Omental fat pad (tissue), 4 donors: ENCODE measurements at places on chromosomes 6 and 20.

DNA sequence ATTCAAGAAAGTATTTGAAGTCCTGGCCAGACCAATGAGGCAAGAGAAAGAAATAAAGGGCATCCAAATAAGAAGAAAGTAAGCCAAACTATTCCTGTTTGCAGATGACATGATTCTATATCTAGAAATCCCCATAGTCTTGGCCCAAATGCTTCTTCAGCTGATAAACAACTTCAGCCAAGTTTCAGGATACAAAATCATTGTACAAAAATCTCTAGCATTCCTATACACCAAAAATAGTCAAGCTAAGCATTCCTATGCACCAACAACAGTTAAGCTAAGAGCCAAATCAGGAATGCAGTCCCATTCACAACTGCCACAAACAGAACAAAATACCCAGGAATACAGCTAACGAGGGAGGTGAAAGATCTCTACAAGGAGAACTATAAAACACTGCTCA lies 60.1 kb upstream of the PHIP start:
- no peak for DNase-seq

- no peak for DNase-seq
Observed at GRCh38 chr20:34305333-34306230, 2.4 kb upstream of the AHCY start.

DNA sequence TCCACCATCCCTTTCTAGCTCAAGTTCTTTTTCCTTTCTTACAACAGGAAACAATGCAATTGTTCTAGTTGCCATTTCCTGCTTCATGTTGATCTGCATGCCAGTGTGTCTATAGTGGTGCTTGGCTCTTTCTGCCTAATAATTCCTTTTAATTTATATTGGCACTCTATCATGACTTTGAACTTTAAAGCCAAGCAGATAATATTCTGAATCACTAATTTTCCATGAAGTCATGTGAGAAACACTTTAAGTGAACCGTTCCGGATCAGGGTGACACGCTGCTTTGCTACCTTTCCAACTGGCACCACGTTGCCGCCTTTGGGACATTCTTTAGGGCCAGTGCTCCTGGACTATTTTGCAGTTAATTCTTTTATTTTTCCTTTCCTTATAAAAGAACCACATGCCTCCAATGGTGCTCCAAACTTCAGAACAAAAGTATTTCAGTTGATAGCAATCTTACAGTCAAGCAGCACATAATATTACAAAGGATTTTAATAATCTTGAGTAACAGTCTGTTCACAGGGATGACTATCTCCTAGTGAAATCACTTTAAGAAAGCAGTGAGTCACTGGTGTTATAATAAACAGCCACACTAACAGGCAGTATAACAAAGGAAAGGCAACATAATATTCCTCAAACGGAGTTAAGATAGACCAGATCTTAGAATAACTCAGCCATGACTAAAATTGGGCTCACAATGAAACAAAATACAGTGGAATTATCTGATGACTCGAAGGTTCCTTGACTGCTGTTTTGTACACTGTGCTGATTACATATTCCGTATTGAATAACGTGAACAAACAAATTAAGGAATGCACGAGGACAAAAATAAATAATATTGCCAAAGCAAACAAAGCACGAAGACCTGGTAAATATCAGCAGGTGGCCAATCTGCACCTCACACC lies 19.0 kb upstream of the BLOC1S5 start:
- no peak for DNase-seq

DNA sequence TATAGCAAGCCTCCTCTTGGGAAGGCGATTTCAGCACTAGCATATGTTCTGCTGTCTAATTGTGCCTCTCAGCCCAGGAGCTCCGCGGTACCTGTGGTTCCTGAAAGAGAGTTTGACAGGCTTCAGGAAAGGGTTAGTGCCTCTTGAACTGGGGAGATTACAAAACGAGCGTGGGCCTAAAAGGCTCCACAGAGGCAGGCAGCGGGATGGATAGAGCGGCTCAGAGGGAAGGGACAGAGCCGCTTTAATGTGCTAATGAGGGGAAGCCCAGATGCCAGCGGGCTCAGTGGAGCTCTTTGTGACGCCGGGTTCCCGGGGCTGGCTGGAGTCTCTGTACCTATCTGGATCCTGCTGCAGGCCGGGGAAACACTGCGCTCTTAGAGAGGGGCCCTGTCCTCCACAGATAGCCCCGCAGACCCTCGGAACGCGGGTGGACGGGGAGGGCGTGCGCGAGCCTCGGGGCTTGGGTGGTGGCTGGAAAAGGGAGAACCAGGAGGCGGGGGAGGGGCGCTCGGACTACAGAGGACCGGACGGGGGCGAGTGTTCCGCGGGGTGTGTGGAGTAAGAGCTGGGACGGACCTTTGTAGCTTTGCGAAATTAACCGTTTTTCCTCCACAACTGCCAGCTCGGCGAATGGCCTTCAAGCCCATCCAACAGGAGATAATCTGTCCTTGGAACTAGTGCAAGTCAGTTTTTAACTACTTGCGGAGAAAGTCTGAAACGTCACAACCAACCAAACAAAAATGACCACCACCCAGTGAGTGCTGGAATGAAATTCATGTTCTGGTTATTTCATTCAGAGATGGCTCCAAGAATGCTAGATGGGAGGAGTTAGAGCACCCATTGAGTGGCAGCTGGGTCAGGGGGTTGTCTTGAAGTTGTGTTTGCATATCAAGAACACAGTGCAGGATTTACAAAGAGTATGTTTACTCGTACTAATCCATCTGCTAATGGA lies 13.0 kb downstream of the SLC35F1 start:
- no peak for DNase-seq

DNA sequence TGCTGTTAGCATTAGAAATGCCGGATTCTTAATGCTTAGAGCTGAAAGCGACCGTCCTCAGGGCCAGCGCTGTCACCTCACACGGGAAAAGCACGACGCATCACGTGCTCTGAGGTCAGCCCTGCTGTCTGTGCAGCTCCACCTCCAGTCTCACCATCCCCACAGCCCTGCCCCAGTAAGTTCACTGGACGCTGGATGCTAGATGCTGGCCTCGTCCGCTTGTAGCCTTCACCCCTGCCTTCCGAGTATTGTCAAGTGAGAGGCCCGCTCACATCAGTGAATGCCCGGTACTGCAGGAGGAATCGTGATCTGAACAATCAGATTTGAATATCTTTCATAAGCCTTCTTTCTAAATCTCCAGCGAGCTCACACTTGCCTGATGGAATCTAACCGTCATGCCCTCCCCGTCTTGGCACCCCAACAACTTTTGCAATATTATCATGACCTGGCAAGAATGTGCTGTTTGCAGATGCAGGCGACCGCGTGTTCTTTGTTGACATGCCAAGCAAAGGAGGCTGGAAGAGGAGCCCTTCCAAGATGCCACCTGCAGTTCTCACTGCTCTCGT lies 64.9 kb downstream of the DLL1 start:
- no peak for DNase-seq

- DNase-seq: no peak
Observed at GRCh38 chr6:31363811-31364210, 6.8 kb upstream of the HLA-B start.

GRCh38 chr6:157727629-157728182 lies 95.3 kb upstream of the SNX9 start:
- no peak for DNase-seq

DNA sequence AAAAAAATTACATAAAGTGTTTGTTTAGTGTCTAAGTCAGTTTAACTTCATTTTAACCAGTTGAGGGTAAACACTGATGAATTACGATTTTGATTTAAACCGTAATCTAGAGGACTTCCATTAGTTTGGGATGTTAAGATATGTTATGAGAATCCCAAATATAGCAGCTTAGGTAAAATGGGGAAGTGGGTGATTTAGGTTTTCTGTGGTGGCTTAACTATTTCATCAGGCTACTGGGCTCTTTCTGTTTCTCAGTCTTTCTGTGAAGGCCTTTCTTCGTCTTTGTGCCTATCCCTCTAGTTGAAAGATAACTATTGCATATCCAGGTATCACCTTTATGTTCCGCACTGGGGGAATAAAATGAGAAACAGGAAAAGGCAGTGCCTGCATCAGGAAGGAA lies 27.9 kb downstream of the CENPW start:
- DNase-seq: no peak

DNA sequence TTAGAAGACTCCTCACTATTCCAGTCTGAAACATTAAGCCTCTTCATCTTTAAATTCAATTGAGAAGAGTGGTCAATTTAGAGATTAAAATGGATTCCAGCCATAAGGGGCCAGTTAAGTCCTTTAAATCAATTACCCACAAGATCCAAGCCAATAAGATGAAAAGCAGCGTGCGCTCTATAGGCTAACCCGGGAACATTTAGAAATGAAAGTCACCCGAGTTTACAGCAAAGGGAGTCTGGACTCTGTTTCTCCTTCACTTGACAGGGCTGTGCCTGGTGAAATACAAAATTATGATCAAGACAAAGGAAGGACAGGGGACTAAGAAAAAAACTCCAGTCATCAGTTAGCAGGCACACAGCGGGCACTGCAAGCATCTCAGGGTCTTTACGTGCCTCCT lies 393.7 kb downstream of the QKI start:
- DNase-seq: no peak

DNA sequence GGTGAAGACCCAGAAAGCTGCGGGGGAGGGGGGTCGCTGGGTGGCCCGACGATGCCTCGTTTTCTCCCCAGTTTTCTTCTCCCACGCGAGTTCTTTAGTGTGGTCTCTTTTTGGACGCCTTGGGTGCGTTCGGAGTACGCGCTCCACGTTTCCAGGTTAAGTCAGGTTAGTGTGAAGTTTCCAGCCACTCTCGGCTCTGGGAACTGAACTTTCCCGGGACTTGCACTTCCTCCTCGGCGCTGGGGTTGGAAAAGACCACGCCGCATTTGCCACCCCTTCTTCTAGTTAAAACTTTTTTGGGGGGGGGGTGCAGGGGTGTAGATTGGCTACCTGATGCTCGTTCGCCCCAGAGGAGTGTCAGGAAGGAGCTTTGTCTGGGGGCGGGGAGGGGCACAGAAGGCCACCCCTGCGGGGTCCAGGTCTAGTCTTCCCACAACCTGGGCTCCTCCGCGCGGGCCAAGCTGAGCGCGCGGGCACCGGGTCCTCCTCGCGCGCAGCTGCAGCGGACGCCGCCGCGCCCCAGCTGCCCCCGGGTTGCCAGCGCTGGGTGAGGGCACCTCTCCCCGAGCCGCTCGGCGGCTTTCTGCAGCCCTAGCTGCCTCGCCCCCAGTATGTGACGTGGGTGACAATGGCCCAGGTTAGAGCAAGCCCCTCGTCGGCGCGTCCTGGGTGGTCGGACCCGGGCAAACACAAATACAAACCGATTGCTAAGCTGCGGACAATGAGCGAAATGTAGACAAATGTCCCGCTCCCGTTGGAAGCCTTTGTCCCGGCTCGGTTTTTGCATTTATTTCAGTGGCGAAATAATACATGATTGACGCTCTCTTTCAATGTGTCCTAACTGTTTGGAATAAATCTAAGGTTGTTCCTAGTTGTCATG lies 1.7 kb upstream of the NKX2-2 start:
- DNase-seq: no peak

DNA sequence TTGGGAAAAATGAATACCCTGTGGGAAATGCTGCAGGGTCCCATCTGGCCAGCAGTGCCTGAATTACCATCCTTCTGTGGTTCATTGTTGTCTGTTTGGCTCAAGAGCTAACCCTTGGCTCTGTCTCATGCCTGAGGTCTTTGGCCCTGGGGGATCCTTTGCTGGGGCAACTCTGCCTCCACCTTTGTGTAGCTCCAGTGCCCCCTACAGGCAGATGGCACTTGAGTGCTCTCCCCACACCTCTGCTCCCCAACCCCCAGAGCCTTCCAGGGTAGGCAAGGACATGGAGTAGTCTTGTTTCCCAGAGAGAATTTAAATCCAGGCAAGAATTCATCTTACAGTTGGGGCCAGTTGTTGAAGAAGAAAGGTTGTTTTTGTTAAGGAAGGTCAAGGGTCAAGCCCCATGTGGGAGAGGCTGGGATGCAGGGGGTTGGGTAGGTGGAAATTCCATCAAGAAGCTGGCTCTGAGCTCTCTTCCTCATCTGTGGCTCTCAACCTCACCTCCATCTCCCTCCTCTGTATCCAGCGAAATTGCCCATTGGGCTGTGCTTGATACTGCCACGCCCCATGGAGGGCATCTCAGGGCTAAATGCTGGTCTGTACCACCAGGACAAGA lies 44.2 kb downstream of the ZNF831 start:
- no peak for DNase-seq

- DNase-seq: no peak
Observed at GRCh38 chr20:14919501-14920081, 582.2 kb upstream of the FLRT3 start.

DNA sequence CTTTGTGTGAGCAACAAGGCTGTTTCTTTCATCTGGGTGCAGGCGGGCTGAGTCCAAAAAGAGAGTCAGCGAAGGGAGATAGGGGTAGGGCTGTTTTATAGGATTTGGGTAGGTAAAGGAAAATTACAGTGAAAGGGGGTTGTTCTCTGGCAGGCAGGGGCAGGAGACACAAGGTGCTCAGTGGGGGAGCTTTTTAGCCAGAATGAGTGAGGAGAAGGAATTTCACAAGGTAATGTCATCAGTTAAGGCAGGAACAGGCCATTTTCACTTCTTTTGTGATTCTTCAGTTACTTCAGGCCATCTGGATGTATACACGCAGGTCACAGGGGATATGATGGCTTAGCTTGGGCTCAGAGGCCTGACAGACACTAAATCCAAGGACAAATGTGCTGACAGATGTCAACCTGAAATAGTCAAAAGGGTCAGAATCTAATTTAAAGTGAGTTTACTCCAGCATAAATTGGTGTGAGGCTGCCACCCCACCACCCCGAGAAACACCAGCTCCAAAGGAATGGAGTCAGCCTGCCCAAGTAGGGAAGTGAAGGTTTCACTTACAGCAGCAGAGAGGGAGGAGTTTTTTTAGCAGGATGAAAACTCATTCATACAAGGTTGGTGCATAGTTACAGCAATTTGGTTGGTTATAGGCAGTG lies 560.0 kb upstream of the CDH4 start:
- DNase-seq: no peak

- no peak for DNase-seq
Observed at GRCh38 chr6:106417572-106418147, 57.1 kb downstream of the CRYBG1 start.

DNA sequence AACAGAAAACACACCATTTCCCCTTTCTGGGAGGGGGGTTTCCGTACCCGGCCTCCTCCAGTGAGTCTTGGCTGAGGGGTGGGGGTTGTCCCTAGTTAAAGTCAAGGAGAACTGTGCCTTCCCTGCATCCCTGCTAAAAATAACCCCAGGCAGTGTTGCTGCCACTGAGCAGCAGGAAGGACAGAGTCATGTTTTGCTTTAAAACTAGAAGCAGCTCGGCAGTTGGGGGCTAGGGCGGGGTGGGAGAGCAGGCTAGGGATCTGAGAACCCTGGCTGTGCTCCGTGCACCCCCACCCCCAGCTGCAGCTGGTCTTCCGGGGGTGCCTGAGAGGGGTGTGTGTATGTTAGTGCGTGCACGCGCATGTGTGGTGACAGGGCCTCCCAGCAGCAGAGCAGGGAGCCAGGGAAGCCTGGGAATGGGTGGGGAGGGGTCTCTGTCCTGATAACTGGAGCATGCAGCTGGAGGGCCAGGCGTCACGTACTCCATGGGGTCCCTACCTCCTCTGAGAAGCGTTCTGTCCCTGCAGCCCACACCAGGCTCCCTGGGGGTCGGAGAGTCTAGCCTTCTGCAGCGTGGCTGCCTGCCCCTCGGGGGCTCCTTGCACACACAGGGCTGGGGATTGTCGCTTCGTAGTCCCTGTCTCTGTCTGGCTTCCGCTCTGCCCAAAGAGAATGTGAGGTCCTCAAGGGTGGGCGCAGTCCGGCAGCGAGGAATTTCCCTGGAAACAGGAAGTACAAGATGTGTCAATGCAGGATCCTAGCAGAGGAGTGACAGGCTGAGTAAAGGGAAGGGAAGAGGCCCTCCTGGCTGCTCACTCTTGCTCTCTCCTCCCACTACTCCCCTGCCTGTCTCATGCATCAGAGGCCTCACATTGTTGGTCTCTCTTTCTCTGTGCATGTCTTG lies 16.8 kb upstream of the ARMC12 start:
- no peak for DNase-seq
